ENCODE measurements at places on chromosomes 3 and 15. TPM values are rescaled to one million over a fixed set of nuclear protein-coding genes. Genes with fewer than 3 reads are reported as not detected.

- DNase-seq, result no peak
These were observed 52.4 kb downstream of the CDC25A start for GRCh38 chr3:48135552-48136495.

DNA sequence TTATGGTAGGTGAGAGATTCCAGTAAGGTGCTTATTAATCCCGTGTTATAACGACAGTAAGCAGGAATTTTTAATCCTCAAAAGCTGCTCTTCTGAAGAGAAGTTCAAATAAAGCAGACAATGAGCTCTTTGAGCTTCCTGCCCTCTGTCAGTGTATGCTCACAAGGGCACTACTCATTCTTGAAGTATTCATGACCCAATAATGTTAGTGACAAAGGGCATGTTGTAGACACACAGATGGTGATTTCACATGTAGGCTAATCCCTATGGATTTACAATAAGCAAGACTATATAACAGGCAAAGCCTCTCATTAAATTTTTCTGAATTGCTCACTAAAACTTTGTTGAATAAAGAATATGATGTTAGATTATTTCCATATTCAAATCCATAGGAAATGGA lies 578.6 kb downstream of the RSL24D1 start:
- DNase-seq, result no peak

The CIDEC gene
- total RNA-seq, result not detected

The GXYLT2 gene
- total RNA-seq, result 35.2 TPM

GRCh38 chr3:141402476-141403171 lies 34.3 kb downstream of the ZBTB38 start:
- peak; percentile 81 for DNase-seq

The FANCD2OS gene
- total RNA-seq, result not detected

DNA sequence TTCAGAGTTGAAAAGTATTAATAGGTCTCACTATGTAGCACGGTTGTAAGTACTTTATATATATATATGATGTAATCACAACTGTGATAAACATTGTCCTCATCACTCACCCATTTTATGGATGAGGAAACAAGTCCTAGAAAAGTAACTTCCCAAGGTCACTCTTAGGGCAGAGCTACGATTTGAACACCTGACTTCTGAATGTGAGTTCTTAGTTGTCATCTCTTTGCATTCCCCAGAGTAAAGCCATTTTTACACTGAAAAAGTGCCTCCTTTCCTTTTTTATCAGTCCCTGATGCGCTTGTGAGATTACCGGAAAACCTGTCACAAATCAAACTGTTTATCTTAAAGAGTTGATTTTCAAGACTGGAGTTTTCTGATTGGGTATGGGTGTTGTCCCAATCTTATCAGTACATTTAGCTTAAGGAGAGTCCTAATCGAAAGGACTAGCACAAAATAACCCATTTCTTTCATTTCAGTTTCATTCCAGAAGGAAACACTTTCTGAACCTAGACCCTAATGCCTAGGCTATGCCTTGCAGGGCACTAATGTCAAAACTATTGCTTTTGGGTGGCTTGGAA lies 2.3 kb upstream of the EDEM1 start:
- no peak for DNase-seq

DNA sequence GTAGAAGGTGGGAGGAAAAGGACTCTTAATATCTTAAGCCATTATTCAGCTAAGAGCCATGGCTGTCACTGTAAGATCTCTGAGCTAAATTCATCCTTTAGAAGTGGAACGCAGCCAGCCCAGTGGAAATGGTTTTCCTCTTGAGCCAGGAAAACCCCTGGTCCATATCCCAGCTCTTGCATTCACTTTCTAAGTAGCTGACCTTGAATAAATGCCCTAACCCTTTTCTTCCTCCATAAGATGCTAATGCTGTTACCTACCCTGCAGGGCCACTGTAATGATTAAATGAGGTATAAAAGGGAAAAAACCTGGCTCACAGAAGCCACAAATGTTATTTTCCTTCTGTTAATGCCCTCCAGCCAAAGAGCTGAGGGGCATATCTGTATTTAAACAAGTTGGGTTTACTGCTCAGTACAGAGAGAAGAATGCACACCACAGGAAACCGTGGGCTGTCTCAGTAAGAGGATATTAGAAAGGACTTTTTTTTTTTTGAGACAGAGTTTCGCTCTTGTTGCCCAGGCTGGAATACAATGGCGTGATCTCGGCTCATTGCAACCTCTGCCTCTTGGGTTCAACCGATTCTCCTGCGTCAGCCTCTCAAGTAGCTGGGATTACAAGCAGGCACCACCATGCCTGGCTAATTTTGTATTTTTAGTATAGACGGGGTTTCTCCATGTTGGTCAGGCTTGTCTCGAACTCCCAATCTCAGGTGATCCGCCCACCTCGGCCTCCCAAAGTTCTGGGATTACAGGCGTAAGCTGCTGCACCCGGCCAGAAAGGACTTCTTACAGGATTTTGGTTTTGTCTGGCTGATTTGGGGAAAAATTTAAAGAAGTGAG lies 6.8 kb downstream of the UBL7 start:
- no peak for DNase-seq

The FAN1 gene
- total RNA-seq, result 17.5 TPM

- DNase-seq, result no peak
These were observed 74.1 kb downstream of the CACNA2D3 start for GRCh38 chr3:54196360-54196991.

GRCh38 chr3:114147251-114147650 lies 31.6 kb downstream of the DRD3 start:
- DNase-seq, result no peak

DNA sequence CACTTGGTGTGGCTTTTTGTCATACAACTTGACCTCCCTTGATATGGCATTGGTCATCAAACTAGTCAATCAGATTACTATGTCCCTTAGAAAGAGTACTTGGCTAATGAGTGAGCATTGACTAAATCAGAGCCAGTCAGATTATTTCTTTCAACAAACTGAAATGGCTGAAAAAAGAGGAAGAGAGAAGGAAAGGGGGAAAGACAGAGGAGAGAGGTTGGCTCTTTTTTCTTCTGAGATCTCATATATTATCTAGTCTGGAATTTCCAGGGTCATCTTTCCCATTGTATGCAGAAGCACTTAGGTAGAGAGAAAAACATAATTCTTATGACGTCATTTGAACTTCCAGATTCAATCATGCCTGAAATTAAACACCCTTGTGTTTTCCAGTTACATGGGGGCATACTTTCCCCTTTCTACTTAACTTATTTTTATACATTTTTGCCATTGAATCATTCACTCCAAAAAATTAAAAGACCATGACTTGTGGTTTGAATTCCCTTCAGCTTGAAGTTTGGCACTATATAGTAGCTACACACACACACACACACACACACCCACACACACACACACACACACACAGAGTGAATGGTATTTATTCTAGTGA lies 387.8 kb downstream of the LSAMP start:
- DNase-seq, result no peak

The P2RY1 gene
- total RNA-seq, result 6.4 TPM

DNA sequence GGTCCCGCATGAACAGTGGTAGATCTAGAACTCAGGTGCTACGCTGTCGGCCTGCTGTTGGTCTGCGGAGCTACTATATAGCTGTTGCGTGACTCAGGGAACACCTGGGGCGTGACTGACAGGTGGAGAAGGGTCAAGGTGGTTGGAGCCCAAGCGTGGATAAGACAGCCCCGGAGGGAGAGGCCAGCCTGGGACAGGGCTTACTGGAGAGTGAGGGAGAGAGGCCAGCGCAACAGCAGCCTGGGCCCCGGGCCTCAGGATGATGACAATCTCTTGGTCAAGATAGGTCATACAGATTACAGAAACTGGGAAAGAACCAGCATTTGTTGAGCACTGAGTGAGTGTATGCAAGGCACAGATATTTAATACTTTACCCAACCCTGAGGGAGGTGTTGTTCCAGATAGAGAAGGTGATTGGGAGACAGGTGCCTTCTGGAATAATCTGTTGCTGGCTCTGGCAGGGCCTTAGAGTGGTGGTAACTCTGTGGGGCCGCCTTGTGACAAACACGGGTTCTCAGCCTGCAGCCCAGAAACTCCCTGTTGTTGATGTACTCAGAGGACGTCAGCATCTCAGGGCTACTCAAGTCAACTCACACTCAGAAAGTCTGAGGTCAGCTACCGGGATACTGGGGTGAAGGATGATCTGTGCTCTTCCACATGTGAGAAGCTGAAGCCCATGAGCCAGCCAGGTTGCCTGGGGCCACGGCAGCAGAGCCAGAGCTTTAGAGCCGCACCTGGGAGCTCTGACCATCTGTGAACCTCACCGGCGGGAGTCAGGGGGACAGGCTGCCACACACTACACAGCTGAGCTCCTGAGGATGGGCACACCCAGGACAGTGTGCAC lies 265.4 kb upstream of the HES1 start:
- no peak for DNase-seq

DNA sequence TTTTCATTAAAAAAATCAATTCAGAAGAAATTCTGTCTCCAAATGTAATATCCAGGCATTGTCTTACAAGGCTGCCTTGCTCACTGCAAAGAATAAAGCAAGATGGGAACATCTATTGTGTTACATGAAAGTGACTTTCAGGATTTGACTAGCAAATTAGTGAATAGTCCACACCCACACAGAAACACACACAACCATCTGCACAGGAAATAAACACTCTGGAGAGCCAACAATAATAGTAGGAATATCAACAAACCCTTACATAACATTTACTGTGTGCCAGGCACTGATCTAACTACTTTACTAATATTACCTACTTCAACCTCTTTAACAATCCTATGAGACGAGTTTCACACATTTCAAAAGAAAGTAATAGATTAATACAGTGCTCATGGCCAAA lies 28.9 kb upstream of the ZNF385D start:
- no peak for DNase-seq

- peak; percentile 28 for DNase-seq
These were observed 23.1 kb downstream of the EPM2AIP1 start for GRCh38 chr3:36969540-36970432.

DNA sequence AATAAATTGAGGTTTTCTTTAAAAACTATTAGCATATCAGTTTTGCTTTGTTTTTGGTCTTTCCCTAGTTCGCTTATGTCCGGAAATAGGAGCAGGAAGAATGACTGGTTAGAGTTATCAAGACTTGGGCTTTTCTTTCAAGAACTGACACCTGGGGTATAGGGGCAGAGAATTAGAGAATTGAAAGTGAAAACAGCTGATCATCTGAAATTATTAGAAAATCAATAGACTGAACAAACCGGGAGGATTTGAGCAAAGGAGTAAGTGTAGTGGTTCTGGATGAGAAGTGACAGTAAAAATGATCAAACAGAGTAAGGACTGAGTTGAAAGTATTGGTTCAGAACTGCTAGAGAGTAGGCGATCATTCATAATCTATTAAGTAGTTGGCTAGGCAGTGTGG lies 6.0 kb downstream of the MINDY2 start:
- DNase-seq, result no peak

DNA sequence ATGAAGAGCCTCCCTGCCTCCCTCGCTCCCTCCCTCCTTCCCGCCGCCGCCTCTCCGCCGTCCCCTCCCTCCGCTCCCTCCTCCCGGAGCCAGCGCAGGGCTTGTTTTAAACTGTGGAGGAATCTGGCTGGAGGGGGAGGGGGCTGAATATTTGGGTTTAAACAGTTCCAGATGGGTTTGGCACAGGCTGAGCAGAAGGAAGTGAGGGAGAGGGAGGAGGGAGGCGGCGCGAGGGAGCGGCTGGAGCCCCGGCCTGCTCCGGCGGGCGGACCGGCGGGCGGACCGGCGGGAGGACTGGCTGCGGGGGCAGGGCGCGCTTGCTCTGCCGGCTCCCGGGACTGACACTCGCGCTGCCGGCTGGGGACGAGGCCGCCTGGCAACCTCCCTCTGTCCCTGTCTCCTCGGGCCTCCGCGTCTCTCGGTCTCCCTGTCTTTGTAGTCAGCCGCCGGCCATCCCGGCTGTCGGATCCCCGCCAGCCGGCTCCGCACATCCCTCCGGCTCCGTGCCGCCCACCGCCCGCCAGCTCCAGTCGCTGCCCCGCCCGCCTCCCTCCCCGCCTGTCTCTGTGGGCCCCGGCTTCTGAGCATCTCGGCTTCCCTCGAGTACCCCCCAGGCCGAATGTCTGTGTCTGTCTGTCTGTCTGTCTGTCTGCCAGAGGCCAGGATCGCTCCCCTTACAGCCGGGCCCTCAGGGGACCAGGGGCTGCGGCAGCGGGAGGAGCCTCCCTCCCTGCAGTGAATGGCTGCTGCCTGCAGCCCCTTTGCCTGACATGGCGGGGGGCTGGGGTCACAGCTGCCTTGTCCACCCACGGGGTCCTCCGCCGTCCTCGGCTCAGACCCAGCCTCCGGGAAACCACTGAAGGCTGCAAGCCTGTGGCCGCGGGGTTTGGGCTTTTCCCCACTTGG lies 7.6 kb downstream of the EPHB3 start:
- peak; percentile 86 for DNase-seq

GRCh38 chr3:96209699-96210098 lies 604.7 kb upstream of the EPHA6 start:
- no peak for DNase-seq

The PLA2G4E gene
- total RNA-seq, result 0.05 TPM

- no peak for DNase-seq
These were observed 54.5 kb downstream of the SATB1 start for GRCh38 chr3:18370672-18371071.

GRCh38 chr3:195111319-195111705 lies 159.6 kb downstream of the XXYLT1 start:
- DNase-seq, result no peak

The MITF gene
- 86.9 TPM for total RNA-seq

DNA sequence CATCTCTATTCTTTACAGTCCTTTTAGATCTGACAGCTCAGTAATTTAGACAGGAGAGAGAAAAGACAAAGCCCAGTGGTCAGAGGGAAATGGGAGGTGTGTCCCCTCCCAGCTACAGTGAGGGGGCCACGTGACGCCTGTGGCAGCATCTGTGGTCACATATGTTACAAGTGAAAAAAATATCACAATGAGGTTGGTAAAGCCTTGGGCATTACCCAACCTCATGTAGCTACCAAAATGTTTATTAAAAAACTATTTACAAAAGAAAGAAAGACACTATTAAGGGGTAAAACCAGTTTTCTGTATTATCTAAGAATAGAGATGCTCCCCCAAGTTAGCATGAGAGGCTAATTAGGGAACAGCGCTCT lies 42.9 kb upstream of the PLCL2 start:
- no peak for DNase-seq

GRCh38 chr3:45497963-45498362 lies 96.6 kb upstream of the LIMD1 start:
- no peak for DNase-seq

DNA sequence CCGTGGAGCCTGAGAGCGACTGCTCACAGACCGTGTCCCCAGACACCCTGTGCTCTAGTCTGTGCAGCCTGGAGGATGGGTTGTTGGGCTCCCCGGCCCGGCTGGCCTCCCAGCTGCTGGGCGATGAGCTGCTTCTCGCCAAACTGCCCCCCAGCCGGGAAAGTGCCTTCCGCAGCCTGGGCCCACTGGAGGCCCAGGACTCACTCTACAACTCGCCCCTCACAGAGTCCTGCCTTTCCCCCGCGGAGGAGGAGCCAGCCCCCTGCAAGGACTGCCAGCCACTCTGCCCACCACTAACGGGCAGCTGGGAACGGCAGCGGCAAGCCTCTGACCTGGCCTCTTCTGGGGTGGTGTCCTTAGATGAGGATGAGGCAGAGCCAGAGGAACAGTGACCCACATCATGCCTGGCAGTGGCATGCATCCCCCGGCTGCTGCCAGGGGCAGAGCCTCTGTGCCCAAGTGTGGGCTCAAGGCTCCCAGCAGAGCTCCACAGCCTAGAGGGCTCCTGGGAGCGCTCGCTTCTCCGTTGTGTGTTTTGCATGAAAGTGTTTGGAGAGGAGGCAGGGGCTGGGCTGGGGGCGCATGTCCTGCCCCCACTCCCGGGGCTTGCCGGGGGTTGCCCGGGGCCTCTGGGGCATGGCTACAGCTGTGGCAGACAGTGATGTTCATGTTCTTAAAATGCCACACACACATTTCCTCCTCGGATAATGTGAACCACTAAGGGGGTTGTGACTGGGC lies 7.3 kb downstream of the FAM131A start:
- no peak for DNase-seq

The TAGLN3 gene
- total RNA-seq, result 0.77 TPM
